Regular cardiac myocyte (primary cell): ENCODE measurements at places on chromosomes 7 and 10. TPM values are rescaled to one million over a fixed set of nuclear protein-coding genes. Genes with fewer than 3 reads are reported as not detected.

Gene TCERG1L
- not detected in 2 replicates for total RNA-seq

Gene MTURN
- 5.4 and 18.9 TPM in 2 replicates for total RNA-seq

Gene NPS
- not detected in 2 replicates for total RNA-seq

Gene PKD2L1
- total RNA-seq: not detected in 2 replicates

Gene SLC16A9
- total RNA-seq: 4.5 and 18.0 TPM in 2 replicates

Gene HECW1
- not detected in 2 replicates for total RNA-seq

Gene NEURL1
- under 0.01 TPM in 2 replicates for total RNA-seq

Gene NAT16
- not detected in 2 replicates for total RNA-seq

Gene POLR2J3
- total RNA-seq: 17.6 and 18.9 TPM in 2 replicates

Gene DDC
- total RNA-seq: not detected in 2 replicates

Gene TDRD1
- 1.9 and 5.1 TPM in 2 replicates for total RNA-seq

Gene PNLIPRP3
- not detected in 2 replicates for total RNA-seq

Gene ATRNL1
- 0.58 and 1.4 TPM in 2 replicates for total RNA-seq

Gene TAC1
- total RNA-seq: 0.28 TPM in 1 of 2 replicates, not detected in the other

Gene STAG3
- 1.1 and 4.8 TPM in 2 replicates for total RNA-seq

Gene AFAP1L2
- total RNA-seq: 0.19 and 1.4 TPM in 2 replicates

Gene HOXA13
- under 0.01 TPM in 1 of 2 replicates, not detected in the other for total RNA-seq

Gene YAE1
- total RNA-seq: 31.3 and 35.3 TPM in 2 replicates

Gene MSMB
- total RNA-seq: not detected in 2 replicates

Gene TMEM26
- total RNA-seq: 0.19 and 0.28 TPM in 2 replicates

Gene RARRES2
- total RNA-seq: 1.3 and 25.4 TPM in 2 replicates

Gene SFRP5
- total RNA-seq: not detected in 2 replicates

Gene EPHA1
- 0.58 TPM in 1 of 2 replicates, not detected in the other for total RNA-seq

Gene BUB3
- total RNA-seq: 169 and 271 TPM in 2 replicates

Gene CDC14C
- 0.19 TPM in 1 of 2 replicates, not detected in the other for total RNA-seq

Gene DNAJB6
- total RNA-seq: 88.5 and 142 TPM in 2 replicates

Gene PAX4
- not detected in 2 replicates for total RNA-seq

Gene TRIM50
- total RNA-seq: not detected in 2 replicates

Gene CBX3
- total RNA-seq: 97.8 and 150 TPM in 2 replicates

Gene OR2AE1
- total RNA-seq: under 0.01 and 0.28 TPM in 2 replicates

Gene LRMDA
- total RNA-seq: 0.38 and 2.0 TPM in 2 replicates

Gene BLNK
- total RNA-seq: 0.28 TPM in 1 of 2 replicates, not detected in the other

Gene DCLRE1C
- 9.0 and 9.2 TPM in 2 replicates for total RNA-seq

Gene CRYGN
- total RNA-seq: 0.56 TPM in 1 of 2 replicates, not detected in the other

Gene CPVL
- total RNA-seq: 0.58 TPM in 1 of 2 replicates, not detected in the other

Gene WNT16
- under 0.01 and 0.38 TPM in 2 replicates for total RNA-seq

Gene UCN3
- not detected in 2 replicates for total RNA-seq

Gene FRG2B
- total RNA-seq: not detected in 2 replicates

Gene TEX36
- total RNA-seq: not detected in 2 replicates

Gene SPDYE2B
- total RNA-seq: not detected in 2 replicates

Gene GPR37
- total RNA-seq: not detected in 2 replicates

Gene NPM3
- 86.0 and 192 TPM in 2 replicates for total RNA-seq

Gene IL6
- 69.4 and 193 TPM in 2 replicates for total RNA-seq

Gene RNLS
- total RNA-seq: 15.7 and 21.1 TPM in 2 replicates
